ENCODE measurements at places on chromosomes 2 and 18.

- no peak for DNase-seq
Observed at GRCh38 chr2:50746526-50746925, 285.4 kb downstream of the NRXN1 start.

GRCh38 chr2:216015722-216016464, 2.5 kb upstream of the MREG start:
- DNase-seq, result peak; percentile 44

GRCh38 chr2:1598800-1599199, 145.5 kb downstream of the PXDN start:
- no peak for DNase-seq

DNA sequence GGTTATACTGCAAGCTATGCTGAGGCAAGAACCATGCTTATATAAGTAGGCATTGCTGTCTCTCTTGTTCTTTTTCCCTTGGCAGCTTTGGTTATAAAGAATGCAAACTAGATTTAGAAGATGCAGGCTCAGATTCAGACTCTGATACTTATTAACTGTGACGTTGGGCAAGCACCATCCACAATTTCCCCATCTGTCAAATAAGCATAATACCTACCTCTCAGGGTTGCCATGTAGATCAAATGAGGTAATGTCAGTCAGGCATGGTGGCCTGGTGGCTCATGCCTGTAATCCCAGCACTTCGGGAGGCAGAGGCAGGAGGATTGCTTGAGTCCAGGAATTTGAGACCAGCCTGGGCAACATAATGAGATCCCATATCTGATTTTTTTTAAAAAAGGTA, 21.7 kb downstream of the ITGAV start:
- DNase-seq, result no peak

DNA sequence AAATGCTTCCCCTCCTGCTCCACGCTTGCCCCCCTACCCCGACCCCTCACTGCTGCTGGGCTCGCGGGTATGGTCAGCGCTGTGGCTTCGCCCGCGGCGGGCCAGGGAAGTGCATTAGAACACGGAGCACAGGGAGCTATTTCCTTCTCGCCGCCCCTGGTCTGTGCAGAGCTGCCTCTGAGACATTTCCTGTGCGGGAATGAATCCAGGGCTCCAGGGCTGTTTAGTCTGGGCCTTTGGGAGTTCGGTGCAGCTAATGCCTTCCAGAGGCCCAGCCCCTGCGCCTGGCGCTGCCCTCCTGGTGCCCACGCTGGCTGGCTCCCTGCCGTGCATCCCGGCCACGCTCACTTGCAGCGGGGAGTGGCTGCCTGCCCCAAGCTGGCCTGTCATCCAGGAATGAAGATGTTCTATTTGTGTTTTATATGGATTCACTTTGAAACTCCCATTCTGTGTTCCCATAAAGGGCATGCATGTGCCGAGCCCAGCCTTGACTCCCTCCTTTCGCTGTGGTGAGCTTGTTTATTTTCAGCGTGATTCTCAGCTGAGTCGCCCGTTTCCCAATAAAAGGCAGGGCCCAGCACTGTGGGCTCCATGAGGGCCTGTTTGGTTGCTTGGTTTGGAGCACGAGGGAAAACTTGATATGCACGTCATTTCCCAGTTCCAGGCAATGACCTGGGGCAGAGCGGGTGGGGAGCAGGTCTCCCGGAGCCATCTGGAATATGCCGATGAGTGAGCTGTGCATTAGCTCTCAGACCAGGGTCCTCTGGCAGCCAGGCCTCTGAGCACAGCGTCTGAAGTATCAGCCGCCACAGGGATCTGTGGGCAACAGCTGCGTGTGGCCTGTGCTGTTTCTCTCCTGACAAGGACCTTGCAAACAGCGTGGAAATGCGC, 42.7 kb downstream of the SH3RF3 start:
- DNase-seq, result no peak

DNA sequence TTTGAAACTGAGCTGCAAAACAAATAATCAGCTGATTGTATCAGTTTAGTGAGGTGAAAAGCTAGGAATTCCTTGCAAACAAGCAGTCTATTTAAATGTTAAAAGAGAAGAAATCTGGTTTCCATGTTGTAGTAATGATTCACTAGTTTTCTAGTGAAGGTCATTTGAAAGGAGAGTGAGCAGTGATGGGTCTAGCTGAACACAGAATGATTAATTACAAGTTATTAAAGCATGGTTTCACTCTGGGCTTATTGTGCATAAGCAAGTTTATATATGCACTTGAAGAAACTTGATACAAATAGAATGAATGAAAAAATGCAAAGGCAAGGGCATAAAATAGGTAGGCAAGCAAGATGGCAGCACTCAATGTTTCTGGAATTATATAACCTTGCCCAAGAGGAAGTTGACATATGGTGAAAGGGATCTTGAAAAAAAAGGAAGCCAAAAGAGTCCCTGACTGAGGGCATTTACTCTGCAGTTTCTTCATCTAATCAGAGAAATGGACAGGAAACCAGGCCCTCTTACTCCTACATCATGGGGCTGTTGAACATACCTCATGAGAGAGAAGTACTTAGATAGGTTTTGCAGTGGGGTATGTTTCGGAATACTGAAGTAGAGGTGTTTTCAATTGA, 53.2 kb downstream of the PLCL1 start:
- DNase-seq, result no peak

DNA sequence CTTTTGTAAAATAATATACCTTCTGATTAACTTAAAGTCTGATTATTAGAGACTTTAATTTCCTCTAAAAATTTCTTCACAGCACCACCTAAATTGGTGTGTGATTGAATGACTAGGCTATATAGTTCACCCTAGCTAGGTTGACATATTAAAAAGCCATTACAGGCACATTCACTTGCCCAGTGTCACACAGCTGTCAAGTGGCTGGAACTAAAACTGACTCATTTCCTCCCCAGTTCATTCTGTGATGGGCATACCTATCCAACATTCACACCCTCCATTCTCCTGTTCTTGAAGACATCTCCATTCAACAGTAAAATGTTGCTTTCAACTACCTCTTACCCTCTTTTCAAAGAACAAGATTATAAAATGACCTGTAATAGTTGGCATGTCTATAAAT, 334.5 kb downstream of the ARHGAP15 start:
- no peak for DNase-seq

DNA sequence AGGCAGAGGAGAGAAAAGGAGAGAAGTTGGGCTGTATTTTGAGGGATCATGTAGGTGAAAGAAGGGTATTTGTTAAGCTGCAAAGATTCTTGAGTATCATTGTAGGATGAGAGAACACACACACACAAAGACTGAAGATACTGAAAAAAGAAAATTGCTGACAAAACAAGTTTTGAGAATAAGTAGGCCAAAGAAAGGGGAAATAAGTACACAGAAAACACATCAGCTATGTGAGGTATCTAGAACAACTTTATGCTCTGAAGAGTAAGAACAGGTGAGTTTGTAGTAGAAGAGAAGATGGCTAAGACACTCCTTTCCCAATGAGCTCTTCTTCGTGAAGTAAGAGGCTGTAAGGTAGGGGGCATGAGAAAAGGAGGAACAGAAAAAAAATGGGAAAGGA, 28.2 kb downstream of the METTL8 start:
- DNase-seq, result no peak

Measured in NK-92 treated with Interleukin-12 subunit alpha and Interleukin-12 subunit beta, amount 100 ng/mL, for 24 hours (cell line).